ENCODE measurements at places on chromosomes 5 and 9. TPM values are rescaled to one million over a fixed set of nuclear protein-coding genes. Genes with fewer than 3 reads are reported as not detected.

Gene LHX6
- not detected for total RNA-seq

Gene IL13
- not detected for total RNA-seq

DNA sequence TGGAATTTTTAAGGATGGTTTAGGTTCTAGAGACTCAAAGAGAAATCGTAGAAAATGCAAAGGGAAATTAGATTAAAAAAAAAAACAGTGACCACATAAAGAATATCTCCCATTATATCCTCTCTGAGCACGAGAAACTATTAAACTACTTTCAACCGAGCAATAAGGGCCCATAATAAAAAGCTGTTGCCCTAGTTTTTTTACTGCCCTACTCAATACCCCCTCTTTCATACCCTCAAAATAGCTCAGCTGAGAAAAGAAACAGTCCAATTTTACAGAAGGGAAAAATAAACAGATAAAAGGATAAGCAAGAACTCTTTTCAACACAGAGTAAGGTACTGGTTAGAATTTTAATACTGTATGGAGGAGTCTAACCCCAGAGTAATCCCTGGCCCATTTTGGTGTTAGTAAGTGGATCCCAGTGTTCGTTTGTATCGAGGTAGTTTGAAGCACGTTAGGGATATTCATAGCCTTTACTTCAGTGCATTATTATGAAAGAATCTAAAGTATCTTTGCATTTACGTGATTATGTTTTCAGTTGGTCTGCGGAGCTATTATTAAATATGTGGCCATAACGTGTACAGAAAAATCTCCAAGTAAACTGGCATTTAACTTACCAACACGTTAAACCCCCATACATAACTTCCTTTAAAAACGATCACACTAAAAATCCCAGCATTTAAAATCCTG is 980 bp upstream of the RHOBTB3 start:
- no peak for DNase-seq

GRCh38 chr5:35821513-35821912 is 35.2 kb upstream of the IL7R start:
- DNase-seq, result no peak

Gene FOXI1
- not detected for total RNA-seq

GRCh38 chr5:156819967-156820581 is 30.0 kb upstream of the PPP1R2B start:
- no peak for DNase-seq

Gene C5
- 0.65 TPM for total RNA-seq

GRCh38 chr5:433836-434235 is 9.1 kb upstream of the EXOC3 start:
- no peak for DNase-seq

Gene PRDM9
- not detected for total RNA-seq

Gene PCDHAC2
- not detected for total RNA-seq

Gene NEUROG1
- total RNA-seq, result not detected

- no peak for DNase-seq
These were observed 300.2 kb upstream of the PANK3 start for GRCh38 chr5:168879331-168879730.

DNA sequence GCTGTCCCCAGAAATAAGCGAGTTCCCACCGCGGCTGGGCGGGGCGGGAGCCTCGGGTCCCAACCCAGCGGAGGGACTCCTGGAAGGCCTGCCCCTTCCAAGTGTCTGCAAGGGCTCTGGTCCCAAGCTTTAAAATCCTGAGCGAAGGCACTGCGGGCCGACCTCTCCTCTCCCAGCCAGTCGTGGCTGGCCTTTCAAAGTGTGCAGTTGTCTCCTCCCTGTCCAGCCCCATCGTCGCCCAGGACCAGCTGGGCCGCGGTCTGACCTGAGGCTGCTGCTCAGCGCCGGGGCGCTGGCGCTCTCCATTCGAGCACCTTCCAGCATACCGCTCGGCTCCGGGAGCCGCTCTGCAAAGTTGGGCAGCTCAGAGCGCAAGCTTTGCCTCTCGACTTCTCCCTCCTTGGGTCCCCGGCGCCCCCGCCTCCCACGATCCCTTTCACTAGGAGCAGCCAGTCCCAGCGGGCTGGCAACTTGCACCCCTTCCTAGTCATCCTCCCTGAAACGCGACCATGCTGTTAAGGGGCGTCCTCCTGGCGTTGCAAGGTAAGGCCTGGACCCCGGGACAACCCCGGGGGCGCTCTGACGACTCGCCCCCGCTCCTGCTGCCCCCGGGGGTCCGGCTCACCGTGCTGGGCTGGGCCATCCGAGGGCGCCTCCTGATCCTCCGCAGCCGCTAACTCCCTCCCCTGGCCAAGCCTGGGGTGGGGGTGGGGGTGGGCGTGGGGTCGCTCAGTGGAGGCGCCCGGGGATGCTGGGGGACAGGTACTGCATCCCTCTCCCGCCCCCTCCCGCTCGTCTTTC is at the start of gene MAMDC2:
Gene MAMDC2, plus strand, starts transcription at position 160 of the 801 bp plus-strand sequence. Its CDS starts 350 bp downstream, at position 510.
- no peak for DNase-seq

Gene GFPT2
- total RNA-seq, result 2.4 TPM

DNA sequence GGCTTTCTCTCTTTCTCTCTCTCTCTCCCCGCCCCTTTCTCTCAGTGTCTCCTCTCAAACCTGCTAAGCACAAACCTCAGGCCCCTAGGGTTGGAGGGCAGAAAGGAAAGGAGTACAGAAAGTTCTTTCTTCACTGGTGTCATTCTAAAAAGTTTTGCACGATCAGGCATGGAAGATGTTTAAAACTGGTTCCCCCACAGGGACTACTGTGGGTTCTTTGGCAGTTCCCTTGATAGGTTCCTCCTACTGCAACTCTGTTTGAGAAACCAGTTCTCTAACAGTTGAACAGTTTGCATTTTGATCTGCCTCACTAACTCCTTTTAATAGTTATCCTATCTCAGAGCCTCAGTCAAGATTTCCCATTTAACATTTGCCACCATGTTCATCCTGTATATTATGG is 82.9 kb downstream of the CDO1 start:
- DNase-seq, result no peak

DNA sequence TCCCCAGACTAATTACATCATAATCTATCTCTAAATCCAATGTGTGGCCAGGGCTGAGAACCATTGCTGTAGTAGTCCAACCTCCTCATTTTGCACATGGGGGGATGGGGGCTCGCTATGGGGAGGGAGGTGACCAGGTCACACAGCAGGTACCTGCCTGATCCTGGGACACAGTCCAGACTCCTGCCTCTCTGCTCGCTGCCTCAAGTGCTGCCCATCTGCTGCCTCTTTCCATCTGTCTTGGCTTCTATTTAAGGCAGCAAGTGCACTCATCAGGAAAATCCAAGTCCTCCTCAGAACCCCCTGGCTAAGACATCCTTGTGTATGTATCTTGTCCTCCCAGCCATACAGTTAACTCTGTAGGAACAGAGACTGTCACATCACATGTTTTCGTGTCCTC is 57.7 kb upstream of the FRRS1L start:
- DNase-seq, result no peak

- no peak for DNase-seq
These were observed 323.6 kb downstream of the NTRK2 start for GRCh38 chr9:84993105-84993504.

DNA sequence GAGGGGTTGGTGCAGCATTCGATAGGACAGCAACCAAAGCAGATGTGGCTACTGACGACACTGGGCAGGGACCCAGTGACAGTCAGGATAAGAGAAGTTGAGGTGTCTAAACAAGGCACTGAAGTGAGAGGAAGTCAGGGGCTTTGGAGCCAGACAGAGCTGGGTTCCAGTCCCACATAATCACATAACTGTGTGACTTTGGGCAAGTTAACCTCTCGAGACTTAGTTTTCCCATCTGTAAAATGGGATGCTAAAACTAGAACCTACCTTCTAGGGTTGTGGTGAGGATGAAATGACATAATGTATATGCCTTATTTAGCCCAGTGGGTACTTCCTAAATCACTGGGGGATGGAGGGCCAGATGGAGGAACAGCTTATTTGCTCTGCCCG is 3.1 kb downstream of the ANGPTL2 start:
- no peak for DNase-seq

DNA sequence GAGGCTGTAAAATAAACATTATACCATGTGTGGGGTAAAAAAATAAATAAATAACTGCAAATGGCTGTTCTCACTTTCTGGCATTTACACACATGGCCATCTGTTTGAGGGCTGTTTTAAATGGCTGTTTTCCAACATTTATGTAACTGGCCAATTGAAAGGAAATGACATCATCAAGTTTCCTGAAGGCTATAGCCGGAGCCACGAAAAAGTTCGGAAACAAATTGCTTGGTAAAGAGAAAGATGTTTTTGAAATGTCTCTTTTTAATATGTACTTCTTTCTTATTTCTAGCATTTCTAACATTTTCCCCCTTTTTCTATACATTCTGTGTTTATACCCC is 95.4 kb upstream of the DAB2 start:
- no peak for DNase-seq

DNA sequence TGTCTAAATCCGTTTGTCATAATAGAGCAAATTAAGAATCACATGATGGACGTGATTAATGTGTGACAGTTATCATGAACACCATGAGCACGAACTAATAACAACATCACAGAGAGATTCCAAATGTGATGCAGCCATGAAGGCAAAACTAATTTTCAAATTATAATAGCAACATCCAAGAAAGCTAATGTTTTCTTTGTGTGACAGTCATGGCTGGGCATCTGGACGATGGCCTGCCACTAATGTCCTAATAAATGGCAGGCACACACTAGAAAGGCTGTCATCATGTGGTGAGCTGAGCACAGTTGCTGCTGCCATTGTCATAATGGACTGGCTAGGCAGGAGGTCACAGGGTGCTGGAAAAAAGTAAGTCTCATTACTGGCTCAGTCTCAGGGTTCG is 280.0 kb upstream of the EFNA5 start:
- DNase-seq, result no peak

GRCh38 chr5:14435481-14435880 is 146.1 kb upstream of the OTULINL start:
- no peak for DNase-seq

Gene RIOK2
- 10.4 TPM for total RNA-seq

Gene DAP
- 45.9 TPM for total RNA-seq

GRCh38 chr9:88947581-88948573 is 43.4 kb upstream of the S1PR3 start:
- DNase-seq, result no peak

Gene SUSD3
- total RNA-seq, result 1.4 TPM

Gene CCDC69
- 3.0 TPM for total RNA-seq

DNA sequence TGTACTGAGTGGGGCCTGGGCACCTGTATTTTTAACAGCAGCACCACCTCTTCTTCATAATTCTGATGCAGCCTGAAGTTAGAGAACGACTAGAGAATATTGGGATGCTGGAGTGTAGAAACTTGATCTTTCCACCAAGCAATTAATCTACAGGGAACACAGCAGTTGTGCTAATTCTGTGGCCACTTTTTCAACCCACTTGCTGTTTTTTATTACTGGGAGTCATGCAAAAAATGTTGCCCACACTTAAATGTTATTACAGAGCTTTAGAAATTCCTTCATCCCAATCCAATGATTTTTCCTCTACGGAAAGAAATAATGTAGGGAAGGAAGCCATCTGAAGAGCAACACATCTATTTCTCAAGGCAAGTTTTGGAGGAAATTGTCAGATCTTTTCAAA is 190.9 kb upstream of the TUT7 start:
- no peak for DNase-seq

Gene GCNT4
- 2.3 TPM for total RNA-seq

- DNase-seq, result no peak
These were observed 26.4 kb upstream of the ARHGAP26 start for GRCh38 chr5:142743592-142744441.

Gene FNBP1
- total RNA-seq, result 8.8 TPM

DNA sequence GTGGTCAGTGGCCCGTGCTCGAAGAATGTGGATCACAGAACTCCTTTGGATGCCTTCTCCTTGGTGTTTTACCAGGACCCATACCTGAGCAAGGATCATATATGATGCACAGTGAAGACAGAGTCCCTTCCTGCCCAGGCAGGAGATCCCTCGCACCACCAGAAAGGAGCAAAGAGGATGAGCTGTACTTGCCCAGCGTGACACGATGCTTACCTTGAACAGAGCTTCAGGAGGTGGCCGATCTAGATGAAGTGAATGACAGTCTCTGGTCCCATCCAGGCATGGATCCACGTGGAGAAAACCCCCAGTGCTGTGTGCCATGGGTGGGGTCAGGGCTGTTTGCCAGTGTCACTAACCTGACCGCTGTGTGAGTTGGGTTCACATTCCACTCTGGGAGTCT is 455.4 kb downstream of the GADD45G start:
- DNase-seq, result no peak

Gene PCDHAC1
- total RNA-seq, result not detected

Gene MYOZ3
- total RNA-seq, result 2.2 TPM

Measured in epithelial cell of proximal tubule (primary cell).